ENCODE measurements at places on chromosomes 2 and 18. TPM values are rescaled to one million over a fixed set of nuclear protein-coding genes. Genes with fewer than 3 reads are reported as not detected.

DNA sequence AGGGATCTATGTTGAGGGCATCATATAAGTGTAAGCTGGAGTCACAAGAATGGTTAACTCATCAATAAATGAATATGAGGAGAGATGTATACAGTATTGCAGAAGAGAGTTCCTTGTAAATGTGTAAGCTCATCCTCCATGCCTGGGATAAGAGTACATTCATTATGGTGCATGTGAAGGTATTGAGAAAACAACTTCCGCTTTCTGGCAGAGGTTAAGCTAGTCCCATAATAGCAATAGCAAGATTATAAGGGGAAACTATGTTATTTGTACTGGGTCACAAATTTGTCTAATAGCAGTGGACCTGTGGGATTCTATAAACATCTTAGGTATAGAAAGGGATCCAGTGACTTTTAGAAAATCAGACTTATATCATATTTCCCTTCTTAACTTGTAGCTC, 44.1 kb downstream of the SCN2A start:
- no peak for DNase-seq
- H3K27me3 ChIP-seq, result no peaks in the 10 kb centered on the region
- H3K27ac ChIP-seq, result no peak overlapping the region
- H3K36me3 ChIP-seq, result no peaks in the 10 kb centered on the region
- H3K4me3 ChIP-seq, result no peak overlapping the region

GRCh38 chr2:237519506-237520245, 32.6 kb downstream of the MLPH start:
- no peaks in the 10 kb centered on the region for H3K4me1 ChIP-seq
- H3K27me3 ChIP-seq, result peaks cover 4% of the 10 kb centered on the region
- H3K27ac ChIP-seq, result no peak overlapping the region

GRCh38 chr2:158124896-158125295, 23.2 kb downstream of the UPP2 start:
- H3K4me1 ChIP-seq, result no peaks in the 10 kb centered on the region
- no peak overlapping the region for H3K4me3 ChIP-seq
- H3K27me3 ChIP-seq, result peaks cover 4% of the 10 kb centered on the region
- H3K27ac ChIP-seq, result no peak overlapping the region
- DNase-seq, result no peak
- no peaks in the 10 kb centered on the region for H3K36me3 ChIP-seq

- no peaks in the 10 kb centered on the region for H3K36me3 ChIP-seq
- no peak overlapping the region for H3K4me3 ChIP-seq
- peaks cover 4% of the 10 kb centered on the region for H3K27me3 ChIP-seq
- DNase-seq, result no peak
- H3K27ac ChIP-seq, result no peak overlapping the region
- no peaks in the 10 kb centered on the region for H3K4me1 ChIP-seq
Measured at GRCh38 chr2:179613701-179614100, 247.7 kb downstream of the ZNF385B start.

C1QL2 gene
- polyA plus RNA-seq, result not detected

- no peak overlapping the region for H3K27ac ChIP-seq
- no peaks in the 10 kb centered on the region for H3K4me1 ChIP-seq
- no peak for DNase-seq
- H3K4me3 ChIP-seq, result no peak overlapping the region
Measured at GRCh38 chr2:236393101-236393500, 128.9 kb upstream of the ASB18 start.

DNA sequence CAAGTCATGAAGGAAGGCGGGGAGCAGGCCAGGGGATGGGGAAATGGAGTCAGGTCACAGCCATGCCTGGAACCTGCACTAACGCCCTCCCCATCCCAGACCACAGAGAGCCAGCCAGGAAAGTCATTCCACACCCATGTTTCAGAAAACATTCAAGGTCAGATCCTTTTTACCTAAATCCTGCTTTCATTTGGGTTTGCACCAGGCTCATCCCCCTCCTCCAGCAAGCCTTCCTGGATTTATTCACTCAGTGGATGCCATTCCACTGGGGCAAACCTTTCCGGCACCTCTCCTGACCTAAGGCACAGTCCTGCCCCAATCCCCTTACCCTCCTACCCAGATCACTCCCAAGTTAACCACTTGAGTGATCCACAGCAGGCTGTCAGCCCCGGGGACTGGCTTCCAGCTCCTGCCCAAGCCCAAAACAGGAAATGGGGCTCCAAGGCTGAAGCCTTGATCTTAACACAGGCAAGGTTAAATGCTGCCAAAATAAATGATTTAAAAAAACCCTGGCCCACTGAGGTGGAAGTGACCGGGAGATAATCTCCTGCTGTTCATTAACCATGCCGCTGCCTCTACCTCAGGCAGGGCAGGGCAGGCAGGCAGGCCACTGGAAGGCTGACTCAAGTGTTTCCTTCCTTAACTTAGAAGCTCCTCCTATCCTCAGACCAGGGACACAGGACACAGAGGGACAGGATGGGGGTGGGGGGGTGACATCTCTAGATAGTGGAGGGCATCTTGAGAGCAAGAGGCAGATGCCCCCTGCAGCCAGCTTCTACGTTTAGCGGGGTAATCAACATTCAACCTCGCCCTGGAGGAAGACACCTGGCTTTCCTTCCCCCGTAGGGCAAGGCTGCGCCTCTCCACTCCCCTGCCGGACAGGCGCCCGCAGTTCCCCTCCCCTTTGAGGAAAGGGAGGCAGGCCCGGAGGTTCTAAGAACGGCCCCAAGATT, 1.4 kb downstream of the RAB11FIP5 start:
- peaks cover 3% of the 10 kb centered on the region for H3K27me3 ChIP-seq
- H3K4me1 ChIP-seq, result peaks cover 40% of the 10 kb centered on the region
- H3K27ac ChIP-seq, result peak overlapping the region; percentile 91
- peak; percentile 7 for DNase-seq

DNA sequence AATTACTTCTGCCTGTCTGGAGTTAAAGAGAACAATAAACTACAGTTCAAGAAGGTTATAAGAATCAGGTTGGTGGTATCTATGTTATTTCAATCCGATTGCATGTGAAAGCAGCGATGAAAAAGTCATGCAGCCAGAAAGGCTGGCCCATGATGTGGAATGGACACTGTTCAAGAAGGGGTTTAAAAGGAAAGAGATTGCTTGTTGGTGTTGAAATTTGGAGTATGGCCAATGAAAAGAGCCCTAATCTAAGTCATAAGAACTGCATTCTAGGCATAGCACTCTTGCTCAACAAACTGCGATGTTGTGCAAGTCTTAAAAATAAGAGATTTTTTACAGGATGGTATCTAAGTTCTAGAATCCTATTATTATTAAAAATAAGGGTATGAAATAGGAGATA, 61.3 kb downstream of the EFEMP1 start:
- H3K27me3 ChIP-seq, result no peaks in the 10 kb centered on the region
- H3K4me1 ChIP-seq, result no peaks in the 10 kb centered on the region
- no peak overlapping the region for H3K27ac ChIP-seq

GRCh38 chr2:112305132-112305531, 29.7 kb downstream of the ZC3H6 start:
- H3K27ac ChIP-seq, result no peak overlapping the region
- no peaks in the 10 kb centered on the region for H3K27me3 ChIP-seq
- DNase-seq, result no peak
- H3K4me1 ChIP-seq, result no peaks in the 10 kb centered on the region
- peaks cover 24% of the 10 kb centered on the region for H3K36me3 ChIP-seq

TMEM37 gene
- polyA plus RNA-seq, result not detected

GRCh38 chr2:10372862-10373240, 70.1 kb downstream of the HPCAL1 start:
- H3K4me1 ChIP-seq, result peaks cover 19% of the 10 kb centered on the region
- no peak overlapping the region for H3K27ac ChIP-seq
- DNase-seq, result no peak
- H3K4me3 ChIP-seq, result no peak overlapping the region

CNDP1 gene
- not detected for polyA plus RNA-seq

GRCh38 chr2:20637147-20637546, 13.8 kb downstream of the HS1BP3 start:
- H3K27me3 ChIP-seq, result no peaks in the 10 kb centered on the region
- no peak overlapping the region for H3K27ac ChIP-seq
- no peak for DNase-seq

DNA sequence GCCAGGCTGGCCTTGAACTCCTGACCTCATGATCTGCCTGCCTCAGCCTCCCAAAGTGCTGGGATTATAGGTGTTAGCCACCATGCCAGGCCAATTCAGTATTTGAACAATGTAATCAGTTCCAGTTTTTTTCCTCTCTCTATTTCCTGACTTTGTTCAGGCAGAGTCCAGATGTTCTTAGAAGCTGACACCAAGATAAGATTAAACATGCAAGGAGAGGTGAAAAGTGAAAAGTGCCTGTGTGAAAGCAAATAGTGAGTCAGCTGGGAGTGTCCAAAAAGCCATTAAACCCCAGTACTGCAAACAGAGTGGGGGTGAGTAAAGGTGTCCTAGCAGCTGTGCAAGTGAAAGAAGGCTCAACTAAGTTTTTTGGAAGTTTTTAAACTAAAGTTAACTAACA, 231.5 kb downstream of the PTH2R start:
- no peak overlapping the region for H3K4me3 ChIP-seq
- no peaks in the 10 kb centered on the region for H3K27me3 ChIP-seq
- no peaks in the 10 kb centered on the region for H3K36me3 ChIP-seq
- H3K27ac ChIP-seq, result no peak overlapping the region
- H3K4me1 ChIP-seq, result no peaks in the 10 kb centered on the region
- no peak for DNase-seq

GRCh38 chr2:71643674-71644357, 190.5 kb downstream of the DYSF start:
- no peaks in the 10 kb centered on the region for H3K4me1 ChIP-seq
- no peak for DNase-seq
- no peak overlapping the region for H3K27ac ChIP-seq
- peaks cover 10% of the 10 kb centered on the region for H3K36me3 ChIP-seq
- H3K4me3 ChIP-seq, result no peak overlapping the region

- H3K27me3 ChIP-seq, result peaks cover 1% of the 10 kb centered on the region
- no peaks in the 10 kb centered on the region for H3K36me3 ChIP-seq
- H3K27ac ChIP-seq, result no peak overlapping the region
Measured at GRCh38 chr2:187215532-187216240, 232.4 kb downstream of the CALCRL start.

GRCh38 chr2:179057737-179058136, 7.8 kb upstream of the CCDC141 start:
- no peaks in the 10 kb centered on the region for H3K4me1 ChIP-seq
- H3K27me3 ChIP-seq, result no peaks in the 10 kb centered on the region
- H3K4me3 ChIP-seq, result no peak overlapping the region
- H3K27ac ChIP-seq, result no peak overlapping the region
- H3K36me3 ChIP-seq, result no peaks in the 10 kb centered on the region

DNA sequence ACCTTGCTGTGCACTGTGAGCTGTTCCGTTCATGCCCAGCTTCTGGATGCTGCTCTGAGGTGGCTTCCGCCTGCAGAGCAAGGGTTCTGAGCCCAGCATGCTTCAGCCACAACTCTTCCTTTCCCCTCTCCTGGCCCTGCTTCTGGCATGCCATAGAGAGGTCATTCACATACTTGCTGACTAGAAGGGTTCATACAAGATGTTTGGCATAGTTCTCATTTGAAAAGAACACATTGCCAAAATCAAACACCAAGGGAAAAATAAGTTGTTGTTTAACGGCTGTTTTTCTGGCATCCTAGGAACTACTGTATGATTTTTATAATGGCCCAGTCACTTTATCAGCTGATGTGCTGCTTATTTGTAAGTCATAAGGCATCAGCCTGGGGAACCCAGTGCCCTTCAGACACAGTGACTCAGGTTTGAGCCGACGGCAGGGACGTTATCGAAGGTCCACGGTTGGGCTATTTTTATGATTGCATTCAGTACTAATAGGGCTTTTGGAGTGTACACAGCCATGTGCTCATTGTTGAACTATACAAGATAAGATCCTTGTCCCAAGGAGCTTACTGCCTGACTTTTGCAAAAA, 53.9 kb upstream of the CTAGE1 start:
- DNase-seq, result no peak
- H3K4me1 ChIP-seq, result peaks cover 31% of the 10 kb centered on the region
- no peaks in the 10 kb centered on the region for H3K36me3 ChIP-seq
- peaks cover 10% of the 10 kb centered on the region for H3K27me3 ChIP-seq
- H3K4me3 ChIP-seq, result no peak overlapping the region
- no peak overlapping the region for H3K27ac ChIP-seq

NTSR2 gene
- polyA plus RNA-seq, result not detected

DNA sequence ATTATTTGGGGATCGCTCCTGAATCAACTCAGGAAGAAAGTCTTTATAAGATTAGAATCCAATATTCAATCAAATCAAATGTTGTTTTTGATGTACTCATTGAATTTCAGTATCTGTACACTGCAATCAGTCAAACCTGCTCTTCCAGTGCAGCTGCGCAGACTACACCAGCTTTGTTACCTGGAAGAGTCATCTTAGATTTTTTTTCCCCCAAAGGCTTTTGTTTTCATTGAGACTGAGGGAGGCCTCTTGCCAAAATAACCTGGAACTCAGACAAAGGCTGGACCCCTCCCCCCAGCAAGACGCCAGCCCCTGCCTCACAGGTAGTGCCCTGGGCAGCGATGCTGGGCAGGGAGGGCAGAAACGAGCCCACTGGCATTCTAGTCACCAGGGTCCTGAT, 74.8 kb downstream of the ARHGEF4 start:
- H3K36me3 ChIP-seq, result peaks cover 4% of the 10 kb centered on the region
- H3K27ac ChIP-seq, result no peak overlapping the region

GRCh38 chr2:95314964-95315611, 17.9 kb downstream of the KCNIP3 start:
- H3K27ac ChIP-seq, result no peak overlapping the region
- no peaks in the 10 kb centered on the region for H3K4me1 ChIP-seq
- peaks cover 4% of the 10 kb centered on the region for H3K27me3 ChIP-seq
- H3K4me3 ChIP-seq, result no peak overlapping the region
- DNase-seq, result no peak
- no peaks in the 10 kb centered on the region for H3K36me3 ChIP-seq

DNA sequence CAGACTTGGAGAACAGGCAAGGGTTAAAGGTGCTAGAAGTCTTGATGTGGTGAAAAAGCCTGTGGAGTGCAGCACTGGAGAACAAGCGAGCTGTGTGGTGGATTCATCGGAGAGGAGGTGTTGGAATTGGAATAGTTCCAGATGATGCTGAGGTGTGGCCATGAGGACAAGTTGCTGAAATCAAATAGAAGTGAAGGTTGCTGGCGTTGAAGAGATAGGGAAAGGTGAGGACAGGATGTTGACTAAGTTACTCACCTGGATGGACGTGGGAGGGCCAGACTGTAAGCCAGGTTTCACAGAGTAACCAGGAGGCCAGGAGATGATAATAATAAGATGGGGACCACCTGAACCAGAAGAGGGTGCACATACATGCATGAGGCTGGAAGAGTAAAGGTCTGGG, 173.4 kb downstream of the DIS3L2 start:
- no peak overlapping the region for H3K27ac ChIP-seq
- no peak for DNase-seq
- peaks cover 25% of the 10 kb centered on the region for H3K36me3 ChIP-seq
- H3K27me3 ChIP-seq, result no peaks in the 10 kb centered on the region

MEP1B gene
- polyA plus RNA-seq, result not detected

All from immature natural killer cell (primary cell).